ENCODE measurements at places on chromosomes 5 and 9.

- DNase-seq = peak; percentile 39
Observed at GRCh38 chr9:126016579-126017290, 269.6 kb downstream of the PBX3 start.

DNA sequence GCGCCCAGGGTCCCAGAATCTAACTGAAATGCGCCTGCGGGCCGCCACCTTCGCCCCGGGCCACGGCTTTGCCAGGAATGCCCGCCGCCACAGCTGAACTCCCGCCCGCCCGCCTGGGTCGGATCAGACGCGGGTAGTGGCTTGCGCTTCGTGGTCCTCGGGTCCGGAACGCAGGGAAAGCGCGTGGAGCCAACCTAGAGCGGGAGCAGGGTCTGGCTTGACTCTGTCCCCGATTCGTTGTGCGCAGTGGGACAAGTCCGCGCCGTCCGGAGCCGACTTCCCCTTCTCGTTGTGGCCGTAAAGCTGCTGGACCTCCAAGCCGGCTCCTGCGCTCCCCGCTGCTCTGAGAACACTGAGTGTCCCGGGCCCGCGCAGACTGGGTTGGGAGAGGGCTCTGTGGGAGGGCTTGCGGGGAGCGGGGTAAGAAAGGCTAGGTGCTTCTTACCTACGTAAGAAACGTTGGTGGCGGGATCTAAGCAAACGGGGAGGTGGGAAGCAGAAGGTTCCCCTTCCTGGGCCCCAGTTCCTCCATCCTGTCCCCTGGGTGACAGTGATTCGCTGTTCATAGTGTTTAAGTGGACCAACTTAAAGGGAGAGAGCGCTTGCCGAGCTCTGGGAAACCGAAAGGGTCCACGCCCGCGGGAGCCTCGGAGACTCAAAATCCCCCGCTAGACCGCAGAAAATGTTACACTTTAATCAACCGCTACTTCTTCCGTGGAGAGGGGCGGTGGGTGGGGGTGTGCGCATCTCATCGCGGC, 4.4 kb upstream of the FOXE1 start:
- DNase-seq = no peak

DNA sequence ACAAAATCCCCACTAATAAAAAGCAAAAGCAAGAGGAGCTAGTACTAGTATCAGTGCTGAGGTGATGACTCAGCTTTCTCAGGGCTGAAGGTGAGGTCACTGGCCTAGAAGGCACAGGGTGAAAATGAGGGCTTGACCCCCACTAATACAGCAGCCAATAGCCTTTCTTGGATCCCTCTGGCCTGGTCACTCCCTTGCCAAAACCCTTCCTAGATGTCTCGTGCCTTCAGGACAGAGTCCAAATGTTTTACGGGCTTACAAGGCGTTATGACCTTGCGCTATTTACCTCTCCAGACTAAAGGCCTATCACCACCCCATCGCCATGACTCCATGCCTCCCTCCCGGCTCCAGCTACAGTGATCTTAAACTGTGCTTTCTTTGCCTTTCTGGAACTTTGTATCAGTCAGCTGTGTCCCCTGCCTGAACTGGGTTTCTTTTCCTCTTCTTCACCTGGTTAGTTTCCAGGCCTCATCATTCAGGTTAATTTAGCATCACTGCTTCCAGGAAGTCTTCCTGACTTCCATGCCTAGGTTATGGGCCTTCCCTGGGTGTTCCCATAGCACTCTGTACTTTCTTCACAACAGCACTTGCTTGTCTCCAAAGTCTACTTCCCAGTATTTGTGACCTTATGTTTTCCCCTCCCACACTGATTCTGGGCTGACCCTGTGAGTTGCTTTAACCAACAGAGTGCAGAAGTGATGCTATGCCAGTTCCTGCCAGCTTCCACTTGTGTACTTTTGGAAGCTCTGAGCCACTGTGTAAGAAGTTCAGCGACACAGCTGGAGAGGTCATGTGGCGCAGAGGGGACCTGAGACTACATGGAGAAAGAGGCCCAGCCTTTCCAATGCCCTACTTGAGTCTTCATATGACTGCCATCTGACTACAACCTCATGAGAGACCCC, 4.2 kb upstream of the DELE1 start:
- no peak for DNase-seq

DNA sequence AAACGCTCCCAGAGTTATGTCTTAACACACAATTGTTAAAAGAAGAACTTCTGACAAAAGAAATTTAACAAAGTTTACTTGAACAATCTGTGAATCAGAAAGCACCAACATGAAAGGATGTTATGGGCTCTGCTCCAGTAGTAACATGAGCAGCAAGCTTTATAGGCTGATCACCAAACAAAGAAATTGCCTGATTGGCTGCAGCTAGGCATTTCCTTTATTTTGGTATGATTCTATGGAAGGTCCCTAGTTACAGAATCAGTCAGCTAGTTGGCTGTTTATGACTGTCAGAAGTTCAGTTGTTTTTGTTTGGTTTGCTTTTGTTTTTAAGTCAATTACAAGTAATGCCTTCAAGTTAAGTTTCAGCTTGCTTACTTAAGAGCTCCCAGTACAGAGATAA, 102.4 kb upstream of the SMC2 start:
- DNase-seq = no peak

GRCh38 chr5:176870110-176870591, 29.0 kb downstream of the HK3 start:
- peak; percentile 22 for DNase-seq

DNA sequence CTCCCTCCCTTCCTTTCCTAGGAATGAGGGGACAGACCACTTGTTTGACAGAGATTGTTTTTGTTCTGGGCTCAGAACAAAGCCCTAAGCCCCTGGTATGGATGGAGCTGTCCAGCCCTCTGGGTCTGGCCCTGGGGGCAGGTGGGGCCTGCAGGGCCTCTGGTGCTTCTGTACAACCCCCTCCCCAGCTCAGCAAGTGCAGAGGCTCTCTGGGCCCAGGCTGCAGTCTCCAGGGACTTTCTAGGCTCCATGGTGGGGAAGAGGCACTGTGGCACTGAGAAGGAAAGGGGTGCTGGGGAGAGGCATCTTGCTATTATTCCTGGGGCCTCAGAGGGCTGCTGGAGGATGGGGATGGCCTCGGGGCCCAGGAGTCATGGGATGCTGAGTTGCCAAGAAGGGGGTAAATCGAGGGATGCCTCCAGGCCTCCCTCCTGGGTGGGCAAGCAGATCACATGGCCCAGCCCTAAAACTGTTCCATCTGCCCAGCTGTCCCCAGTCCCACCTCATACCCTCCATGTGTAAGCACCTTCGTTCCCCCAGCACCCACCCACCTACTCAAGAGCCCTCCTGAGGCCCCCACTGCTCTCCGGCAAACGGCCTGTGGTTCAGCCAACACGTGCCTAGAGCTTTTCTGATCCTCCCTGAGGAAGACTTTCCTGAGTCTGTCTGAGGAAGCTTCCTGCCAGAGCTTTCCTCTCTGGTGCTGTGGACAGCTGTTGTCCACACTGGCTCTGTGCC, 225.7 kb downstream of the CACNA1B start:
- DNase-seq = no peak

DNA sequence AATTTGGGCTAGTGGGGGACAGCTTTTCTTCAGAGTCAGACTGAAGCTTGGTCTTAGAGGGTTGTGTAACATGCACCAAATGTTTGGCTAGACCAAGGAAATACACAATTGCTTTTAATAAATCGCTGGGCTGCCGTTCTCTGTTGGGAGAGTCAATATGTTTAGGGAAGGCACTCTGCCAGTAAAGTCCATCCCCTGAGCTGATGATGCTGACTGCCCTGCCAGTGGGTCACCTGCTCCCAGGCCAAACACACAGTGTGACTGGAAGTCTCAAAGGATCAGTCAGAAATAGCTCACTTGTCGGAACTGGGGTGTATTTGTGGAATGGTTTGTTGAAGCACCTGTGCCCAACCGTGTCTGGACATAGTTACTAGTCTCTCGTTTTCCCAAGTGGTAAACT, 17.9 kb upstream of the ZNF474 start:
- no peak for DNase-seq

DNA sequence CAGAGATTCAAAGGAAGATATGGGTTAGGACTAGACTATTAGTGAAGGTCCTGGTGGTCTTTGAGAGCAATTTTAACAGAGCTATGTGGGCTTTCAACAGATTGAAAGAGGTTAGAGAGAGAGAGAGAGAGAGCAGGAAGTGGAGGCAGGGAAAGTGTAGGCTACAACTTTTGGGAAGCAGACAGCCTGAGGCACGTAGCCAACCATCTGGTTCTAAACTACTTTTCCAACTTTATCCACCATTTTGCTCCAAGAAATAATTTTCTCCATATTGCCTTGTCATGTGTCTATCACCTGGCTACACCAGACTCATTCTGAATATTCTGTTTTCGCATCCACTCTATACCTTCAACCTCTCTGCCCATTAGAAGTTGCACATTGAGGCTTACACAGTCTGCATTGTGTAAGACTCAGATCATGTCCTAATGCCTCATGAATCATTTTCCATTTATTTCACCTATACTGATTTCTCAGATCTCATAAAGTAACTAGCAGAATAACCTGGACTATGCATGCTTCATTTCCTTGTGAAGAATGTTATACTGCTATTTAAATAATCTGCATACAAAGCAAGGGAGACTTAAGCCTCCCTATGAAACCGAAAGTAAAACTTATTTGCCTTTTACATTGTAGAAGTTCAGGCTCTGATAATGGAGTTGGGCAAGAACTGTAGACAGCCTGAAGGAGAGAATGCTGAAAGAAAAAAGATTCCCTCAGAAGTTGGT, 235.6 kb downstream of the ELAVL2 start:
- no peak for DNase-seq

DNA sequence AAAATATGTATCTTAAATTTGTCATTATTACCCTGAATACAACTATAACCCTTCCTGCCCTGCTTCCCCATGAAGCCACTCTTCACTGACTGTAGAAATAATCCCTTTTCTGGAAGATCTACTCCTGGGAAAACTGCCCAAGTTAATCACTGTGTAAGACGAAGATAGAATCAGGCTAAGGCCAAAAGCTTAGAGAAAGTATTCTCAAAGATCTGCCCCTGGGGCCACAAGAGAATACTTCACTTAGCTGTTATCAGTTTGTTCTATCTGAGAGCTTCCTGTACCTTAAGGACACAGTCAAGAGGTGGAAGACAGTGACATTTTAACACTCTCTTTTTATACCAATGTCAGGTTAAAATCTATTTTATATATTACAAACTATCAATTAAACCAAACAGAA, 33.8 kb downstream of the RNF145 start:
- no peak for DNase-seq

Data from COR-L47 (cell line).